RPMI7951 (cell line): ENCODE measurements at places on chromosomes 6 and 20.

DNA sequence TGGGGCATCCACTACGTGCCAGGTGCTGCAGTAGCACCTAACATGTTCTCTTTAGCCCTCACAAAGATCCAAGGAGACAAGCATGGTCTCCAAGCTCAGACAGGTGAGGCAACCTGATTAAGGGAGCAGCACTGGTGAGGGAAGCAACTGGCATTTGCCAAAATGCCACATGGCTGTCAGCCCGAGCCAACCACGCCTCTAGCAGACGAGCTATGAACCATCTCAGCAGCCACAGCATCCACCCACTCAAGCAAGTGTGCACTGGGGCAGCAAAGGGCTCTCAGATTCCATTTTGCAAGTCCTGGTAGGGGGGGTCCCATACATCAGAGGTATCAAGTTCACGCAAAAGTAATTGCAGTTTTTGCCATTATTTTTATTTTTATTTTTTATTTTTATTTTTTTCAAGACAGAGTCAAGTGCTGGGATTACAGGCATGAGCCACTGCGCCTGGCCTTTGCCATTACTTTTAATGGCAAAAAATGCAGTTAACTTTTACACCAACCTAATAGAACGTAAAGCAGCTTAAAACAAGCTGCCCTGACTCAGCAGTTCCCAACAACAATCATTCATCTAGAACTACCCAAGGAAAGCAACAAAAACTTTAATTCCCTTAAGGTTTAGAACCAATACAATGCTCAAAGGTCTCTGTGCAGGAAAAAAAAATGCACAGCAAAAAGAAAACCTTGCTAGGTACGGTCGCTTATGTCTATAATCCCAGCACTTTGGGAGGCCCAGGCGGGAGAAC is 36.3 kb upstream of the SPDEF start:
- no peak for DNase-seq

DNA sequence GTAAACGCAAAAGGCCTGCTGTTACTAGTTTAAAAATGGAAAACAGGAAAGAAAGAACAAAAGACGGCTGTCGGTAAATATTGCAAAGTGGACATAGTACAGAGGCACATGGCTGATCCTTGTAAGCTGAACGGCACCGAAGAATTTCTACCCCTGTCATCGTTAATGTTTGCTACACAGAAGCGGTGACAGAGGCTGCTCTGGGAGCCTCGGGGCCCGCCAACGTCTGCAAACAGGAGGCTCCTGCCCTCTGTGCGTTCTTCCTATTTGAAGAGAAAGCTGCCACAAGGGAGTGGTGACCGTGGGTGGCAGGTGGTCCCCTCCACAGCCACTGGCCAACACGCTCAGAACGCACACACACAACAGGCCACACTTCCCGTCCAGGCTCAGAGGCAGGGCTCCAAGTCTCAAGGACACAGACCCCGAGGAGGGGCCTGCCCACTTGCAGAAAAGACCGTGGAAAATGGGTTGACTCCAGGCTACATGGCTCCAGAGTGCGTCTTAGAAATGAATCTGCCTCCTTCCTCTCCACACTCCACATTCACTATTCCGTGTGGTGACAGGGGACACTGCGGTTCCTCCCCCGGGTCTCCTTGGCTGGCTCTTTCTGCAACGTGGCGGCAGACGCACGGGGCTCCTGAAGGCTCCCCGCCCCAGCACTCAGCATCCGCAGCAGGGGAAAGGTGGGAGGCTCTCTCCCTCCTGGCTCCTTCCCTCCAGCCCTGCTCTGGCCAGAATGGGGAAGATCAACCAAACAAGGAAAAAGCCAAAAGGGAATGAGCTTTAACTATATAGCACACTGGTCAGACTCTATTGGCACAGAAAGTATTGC is 64.5 kb downstream of the GMPR start:
- DNase-seq: no peak

- DNase-seq: peak; percentile 88
Measured at GRCh38 chr20:33731693-33732165, at the start of gene ZNF341. Gene ZNF341 (plus strand): TSS chr20:33731996. CDS start chr20:33732022, 26 bp downstream.

GRCh38 chr20:46178891-46179290 is 60.8 kb downstream of the CD40 start:
- no peak for DNase-seq

DNA sequence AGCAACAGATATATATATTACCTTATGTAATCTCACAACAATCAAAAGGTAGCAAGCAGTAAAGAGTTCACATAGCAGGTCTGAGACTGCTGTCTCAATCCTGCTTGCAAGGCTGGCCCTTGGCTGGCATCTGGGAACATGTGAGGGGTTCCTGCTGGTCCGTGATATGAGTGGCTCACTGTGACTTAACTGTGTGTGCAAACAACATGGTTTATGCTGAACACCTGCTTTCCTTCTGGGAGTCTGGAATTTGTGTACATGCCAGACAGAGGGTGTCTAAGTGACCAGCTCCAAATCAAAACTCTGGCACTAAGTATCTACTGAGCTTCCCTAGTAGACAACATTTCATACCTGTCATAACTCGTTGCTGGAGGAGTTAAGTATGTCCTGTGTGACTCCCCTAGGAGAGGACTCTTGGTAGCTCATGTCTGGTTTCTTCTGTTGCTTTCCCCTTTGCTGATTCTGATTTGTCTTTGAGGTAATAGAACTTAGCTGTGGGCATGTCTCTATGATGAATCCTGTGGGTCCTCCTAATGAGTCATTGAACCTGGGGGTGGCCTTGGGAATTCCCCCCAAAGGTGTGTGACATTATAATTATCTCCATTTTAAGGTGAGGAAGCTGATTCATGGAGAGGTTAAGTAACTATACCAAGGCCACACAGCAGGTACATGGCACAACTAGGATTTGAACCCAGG is 131.6 kb upstream of the NEDD9 start:
- no peak for DNase-seq

- DNase-seq: peak; percentile 93
Measured at GRCh38 chr20:53828682-53829254, 235.1 kb upstream of the ZNF217 start.

DNA sequence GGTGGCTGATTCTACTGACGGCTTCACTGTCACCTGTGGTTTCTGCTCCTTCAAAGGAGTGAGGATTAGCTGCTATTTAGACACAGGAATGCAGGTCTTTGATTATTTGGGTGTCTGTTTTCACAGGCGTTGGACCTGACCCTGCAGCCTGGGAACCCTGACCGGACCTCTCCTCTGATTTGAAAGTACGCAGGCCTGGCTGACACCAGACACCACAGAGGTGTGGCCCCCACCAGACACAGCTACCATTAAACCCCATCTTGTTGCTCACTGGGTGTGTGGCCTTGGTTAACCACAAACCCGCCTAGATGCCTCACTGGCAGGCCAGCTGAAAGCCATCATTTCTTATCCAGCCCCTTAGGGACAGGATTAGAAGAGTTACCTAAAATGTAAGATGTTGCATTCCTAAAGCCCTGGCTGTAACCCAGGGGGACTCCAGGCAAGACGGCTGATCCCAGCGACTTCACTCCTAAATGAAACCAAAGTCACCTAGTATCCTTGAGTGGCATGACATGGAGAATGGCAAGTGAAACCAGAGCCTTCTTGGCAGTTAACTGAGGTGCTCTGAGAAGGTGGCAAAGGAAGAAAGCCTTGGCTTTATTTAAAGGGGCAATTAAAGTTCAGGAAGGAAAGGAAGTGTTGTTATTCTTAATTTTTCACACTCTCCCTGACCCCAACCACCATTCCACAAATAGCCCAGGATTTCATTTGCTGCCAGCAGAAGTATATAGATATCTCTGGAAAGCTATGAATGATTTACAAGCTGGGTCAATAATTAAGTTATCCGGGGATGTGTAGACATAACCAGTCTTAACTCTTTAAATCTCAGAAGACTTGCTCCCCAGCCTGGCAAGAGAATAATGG is 169.9 kb downstream of the QRSL1 start:
- DNase-seq: peak; percentile 89

DNA sequence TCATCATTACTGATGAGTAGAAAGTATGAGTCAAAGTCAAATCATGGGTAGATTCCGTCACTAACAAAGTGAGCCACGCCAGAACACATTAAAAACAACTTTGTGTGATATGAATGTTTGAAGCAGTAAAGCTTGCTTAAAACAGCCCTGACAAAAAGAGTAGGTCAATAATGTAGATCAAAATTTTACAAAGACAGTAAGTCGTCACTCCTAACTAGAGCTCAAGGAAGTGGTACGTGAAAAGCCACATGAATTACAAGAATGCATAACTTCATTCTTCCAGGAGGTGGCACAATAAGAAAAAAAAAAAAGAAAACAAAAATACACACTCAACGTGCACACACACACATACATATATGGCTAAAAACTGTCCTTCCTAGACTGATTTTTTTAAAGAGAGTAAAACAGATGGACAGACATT is 69.9 kb downstream of the HACE1 start:
- DNase-seq: peak; percentile 69

GRCh38 chr6:4178737-4179333 is 43.5 kb upstream of the ECI2 start:
- DNase-seq: no peak

DNA sequence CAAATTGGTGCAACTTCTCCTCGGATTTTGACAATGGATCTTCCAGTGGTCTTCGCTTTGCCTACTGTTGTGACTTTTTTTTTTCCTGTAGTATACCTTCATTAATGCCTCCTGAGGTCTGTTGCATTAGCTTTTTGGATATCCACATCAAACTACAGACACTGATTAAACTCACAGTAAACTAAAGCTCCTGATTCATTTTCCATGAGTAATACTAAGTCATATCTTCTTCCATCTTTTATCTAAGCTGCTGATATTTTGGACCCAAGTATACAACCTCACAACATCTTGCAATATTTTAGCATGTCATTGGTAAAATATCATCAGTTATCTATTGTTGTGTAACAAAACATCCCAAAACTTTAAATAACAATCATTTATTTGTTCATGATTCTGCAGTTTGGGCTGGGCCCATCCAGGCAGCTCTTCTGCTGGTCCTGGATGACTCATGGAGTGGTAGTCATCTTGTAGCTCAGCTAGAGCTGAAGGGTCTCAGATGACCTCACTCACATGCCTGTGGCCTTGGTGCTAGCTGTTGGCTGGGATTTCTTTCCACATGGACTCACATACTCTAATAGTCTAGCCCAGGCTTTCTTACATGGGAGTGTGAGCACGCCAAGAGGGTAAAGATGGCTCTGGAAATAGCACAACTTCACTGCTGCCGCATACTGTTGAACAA is 78.3 kb upstream of the SRSF6 start:
- DNase-seq: peak; percentile 91

GRCh38 chr20:671252-672030 is 4.2 kb downstream of the SCRT2 start:
- DNase-seq: peak; percentile 20

GRCh38 chr6:168919470-168920179 is 334.0 kb downstream of the THBS2 start:
- no peak for DNase-seq

GRCh38 chr6:169188051-169188470 is 65.6 kb downstream of the THBS2 start:
- no peak for DNase-seq

GRCh38 chr6:18219591-18219990 is 44.7 kb downstream of the DEK start:
- no peak for DNase-seq

DNA sequence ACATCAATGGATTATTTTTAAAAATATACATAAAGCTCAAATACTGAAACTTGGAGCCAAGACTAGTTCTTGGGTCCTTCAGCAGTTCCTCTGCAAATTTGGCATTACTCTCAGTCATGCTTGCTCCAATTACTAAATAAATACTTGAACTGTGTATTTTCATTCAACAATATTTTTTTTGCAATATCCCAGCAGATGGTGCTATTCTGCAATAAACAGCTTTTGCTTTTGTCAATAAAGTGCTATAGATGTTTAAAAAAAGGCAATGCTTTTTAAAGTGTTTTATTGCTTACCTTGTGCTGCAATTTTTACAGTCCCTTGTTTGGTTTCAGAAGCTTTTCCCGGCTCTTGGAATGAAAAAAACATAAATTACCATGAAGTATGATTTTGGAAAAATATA is 243.4 kb downstream of the TRDN start:
- DNase-seq: peak; percentile 11

- no peak for DNase-seq
Measured at GRCh38 chr6:119986934-119987549, 637.5 kb upstream of the MAN1A1 start.
